ENCODE measurements at places on chromosomes 3 and 15. TPM values are rescaled to one million over a fixed set of nuclear protein-coding genes. Genes with fewer than 3 reads are reported as not detected.
A peak's percentile ranks its signal among the peaks of the same experiment; 100 is the strongest.

Gene PARP15
- total RNA-seq: not detected

Gene CLSTN2
- 4.4 TPM for total RNA-seq

Gene PPP2R3A
- 26.3 TPM for total RNA-seq

Gene ADAMTS17
- total RNA-seq: 10.3 TPM

Gene PLSCR4
- total RNA-seq: 16.8 TPM

Gene EPHB3
- 0.11 TPM for total RNA-seq

DNA sequence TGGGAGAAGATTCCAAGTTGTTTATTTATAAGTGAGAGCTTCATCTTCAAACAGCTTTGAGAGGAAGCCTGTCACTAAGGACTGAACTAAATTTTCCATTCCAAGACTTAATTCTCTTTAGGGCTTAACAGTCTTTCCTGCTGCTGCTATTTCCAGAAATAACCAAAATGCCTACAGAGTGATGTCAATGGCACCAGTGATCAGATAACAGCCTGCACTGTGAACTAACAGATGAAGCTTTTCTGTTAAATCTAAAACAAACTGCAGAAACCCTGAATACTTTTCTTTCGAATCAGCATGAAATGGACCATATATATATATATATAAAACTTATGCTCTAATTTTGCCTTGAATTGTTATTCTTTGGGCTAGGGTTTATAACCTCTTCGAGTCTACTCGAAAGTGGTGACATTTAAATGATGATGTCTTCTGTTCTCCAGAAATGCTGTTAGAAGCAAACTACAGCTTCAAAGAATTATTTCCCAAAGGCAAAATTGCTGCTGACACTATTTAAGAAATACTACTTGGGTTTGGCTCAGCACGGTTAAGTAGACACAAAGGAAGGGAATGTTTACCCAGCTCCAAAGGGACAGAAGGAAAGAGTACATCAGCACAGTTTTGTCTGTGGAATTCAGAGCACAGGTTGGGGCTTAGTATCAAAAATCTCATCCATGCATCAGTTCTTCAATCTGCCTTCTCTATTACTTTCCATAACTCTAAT lies 238.5 kb upstream of the LRRN1 start:
- no peaks in the 10 kb centered on the region for H3K27me3 ChIP-seq
- H3K36me3 ChIP-seq: no peaks in the 10 kb centered on the region
- no peak for DNase-seq
- no peaks in the 10 kb centered on the region for H3K4me1 ChIP-seq
- no peak overlapping the region for H3K27ac ChIP-seq

- no peak for DNase-seq
- H3K36me3 ChIP-seq: no peaks in the 10 kb centered on the region
- no peaks in the 10 kb centered on the region for H3K27me3 ChIP-seq
- H3K27ac ChIP-seq: no peak overlapping the region
These were observed 93.3 kb downstream of the SEMA5B start for GRCh38 chr3:122934251-122934650.

DNA sequence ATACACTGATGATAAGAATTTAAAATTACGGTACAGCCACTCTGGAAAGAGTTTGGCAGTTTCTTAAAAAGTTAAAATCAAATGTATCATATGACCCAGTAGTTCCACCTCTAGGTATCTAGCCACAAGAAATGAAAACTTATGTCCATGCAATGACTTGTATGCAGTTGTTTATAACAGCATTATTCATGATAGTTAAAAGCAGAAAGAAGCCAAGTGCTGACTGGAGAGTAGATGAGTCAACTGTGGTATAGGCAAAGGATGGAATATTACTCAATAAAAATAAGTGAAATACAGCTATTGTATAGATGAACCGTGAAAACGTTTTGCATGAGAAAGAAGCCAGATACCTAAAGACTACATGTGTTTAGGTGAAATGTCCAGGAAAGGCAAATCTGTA lies 14.8 kb downstream of the GPR87 start:
- H3K27me3 ChIP-seq: no peaks in the 10 kb centered on the region
- no peak for DNase-seq
- no peaks in the 10 kb centered on the region for H3K4me1 ChIP-seq
- no peak overlapping the region for H3K27ac ChIP-seq
- no peak overlapping the region for H3K4me3 ChIP-seq
- no peaks in the 10 kb centered on the region for H3K36me3 ChIP-seq

DNA sequence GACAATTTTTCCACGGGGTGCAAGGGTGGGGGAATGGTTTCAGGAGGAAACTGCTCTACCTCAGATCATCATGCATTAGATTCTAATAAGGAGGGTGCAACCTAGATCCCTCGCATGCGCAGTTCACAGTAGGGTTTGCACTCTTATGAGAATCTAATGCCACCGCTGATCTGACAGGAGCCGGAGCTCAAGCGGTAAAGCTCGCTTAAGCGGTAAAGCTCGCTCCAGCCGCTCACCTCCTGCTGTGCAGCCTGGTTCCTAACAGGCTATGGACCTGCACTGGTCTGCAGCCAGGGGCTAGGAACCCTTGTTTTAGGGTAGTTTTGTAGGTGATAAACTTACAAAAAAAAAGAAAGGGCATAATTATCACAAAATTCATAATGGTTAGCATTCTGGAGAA lies 53.9 kb upstream of the RYR3 start:
- DNase-seq: no peak
- H3K4me3 ChIP-seq: no peak overlapping the region
- H3K27me3 ChIP-seq: no peaks in the 10 kb centered on the region
- H3K4me1 ChIP-seq: no peaks in the 10 kb centered on the region

- no peak overlapping the region for H3K27ac ChIP-seq
- no peak overlapping the region for H3K4me3 ChIP-seq
- no peaks in the 10 kb centered on the region for H3K36me3 ChIP-seq
- no peaks in the 10 kb centered on the region for H3K27me3 ChIP-seq
- no peaks in the 10 kb centered on the region for H3K4me1 ChIP-seq
These were observed 45.7 kb downstream of the GRIP2 start for GRCh38 chr3:14494279-14494972.

DNA sequence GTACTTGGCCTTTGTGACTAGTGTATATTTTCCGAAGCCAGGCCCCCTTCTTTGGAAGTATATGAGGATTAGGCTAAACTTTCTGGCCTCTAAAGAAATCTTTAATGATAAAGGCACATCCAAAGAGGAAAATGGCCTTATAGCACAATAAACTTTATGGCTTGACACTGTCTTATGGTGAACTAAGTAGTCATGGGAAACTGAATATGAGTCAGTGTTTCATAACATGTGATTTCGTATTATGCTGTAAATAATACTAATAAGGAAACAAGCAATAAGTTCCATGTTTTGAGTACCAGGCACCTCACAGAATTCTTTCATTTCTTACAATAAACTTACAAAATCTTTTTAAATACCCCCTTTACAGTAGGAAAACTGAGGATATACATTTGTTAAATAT lies 8.2 kb downstream of the ZPLD1 start:
- H3K36me3 ChIP-seq: no peaks in the 10 kb centered on the region
- H3K27me3 ChIP-seq: no peaks in the 10 kb centered on the region
- H3K4me3 ChIP-seq: no peak overlapping the region
- no peaks in the 10 kb centered on the region for H3K4me1 ChIP-seq
- H3K27ac ChIP-seq: no peak overlapping the region

DNA sequence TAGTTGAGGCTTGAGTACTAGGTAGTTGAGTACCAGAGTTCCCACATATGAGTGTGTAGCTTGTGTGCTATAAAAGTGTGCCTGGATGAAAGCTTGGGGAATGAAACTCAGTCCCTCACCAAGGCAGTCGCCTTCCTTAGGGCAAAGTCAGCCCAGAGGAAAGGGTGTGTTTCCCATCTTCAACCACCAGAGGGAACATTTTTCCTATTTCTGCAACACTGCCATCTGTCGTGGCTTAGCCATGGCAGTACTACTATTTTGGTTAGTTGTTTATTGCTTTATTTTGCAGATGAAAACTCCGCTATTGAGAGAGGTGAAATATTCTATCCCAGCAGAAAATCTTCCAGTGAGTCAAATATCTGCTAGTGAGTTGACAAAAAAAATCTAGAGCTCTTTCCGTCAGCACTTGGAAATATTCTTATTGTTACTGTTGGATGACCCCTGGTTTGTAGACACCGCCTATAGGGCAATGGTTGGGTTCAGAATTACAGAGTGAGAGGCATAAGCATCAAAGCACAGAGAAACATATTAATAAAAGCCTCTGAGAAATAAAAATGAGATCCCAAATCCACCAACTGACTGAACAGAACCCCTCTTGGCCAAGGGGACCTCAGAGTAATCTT lies 239.9 kb downstream of the CPNE4 start:
- no peaks in the 10 kb centered on the region for H3K27me3 ChIP-seq
- H3K36me3 ChIP-seq: no peaks in the 10 kb centered on the region
- no peak overlapping the region for H3K4me3 ChIP-seq
- no peak overlapping the region for H3K27ac ChIP-seq
- no peaks in the 10 kb centered on the region for H3K4me1 ChIP-seq

GRCh38 chr15:78077871-78078210 lies 330 bp upstream of the TBC1D2B start:
- H3K4me3 ChIP-seq: peak overlapping the region; percentile 65
- DNase-seq: no peak
- H3K4me1 ChIP-seq: peaks cover 25% of the 10 kb centered on the region

- no peak for DNase-seq
- no peaks in the 10 kb centered on the region for H3K36me3 ChIP-seq
- H3K4me1 ChIP-seq: no peaks in the 10 kb centered on the region
- H3K27ac ChIP-seq: no peak overlapping the region
- no peaks in the 10 kb centered on the region for H3K27me3 ChIP-seq
These were observed 666.9 kb downstream of the MECOM start for GRCh38 chr3:168996622-168997021.

- H3K4me3 ChIP-seq: no peak overlapping the region
- no peaks in the 10 kb centered on the region for H3K36me3 ChIP-seq
- H3K27me3 ChIP-seq: no peaks in the 10 kb centered on the region
These were observed 33.3 kb downstream of the CA12 start for GRCh38 chr15:63348392-63348791.

DNA sequence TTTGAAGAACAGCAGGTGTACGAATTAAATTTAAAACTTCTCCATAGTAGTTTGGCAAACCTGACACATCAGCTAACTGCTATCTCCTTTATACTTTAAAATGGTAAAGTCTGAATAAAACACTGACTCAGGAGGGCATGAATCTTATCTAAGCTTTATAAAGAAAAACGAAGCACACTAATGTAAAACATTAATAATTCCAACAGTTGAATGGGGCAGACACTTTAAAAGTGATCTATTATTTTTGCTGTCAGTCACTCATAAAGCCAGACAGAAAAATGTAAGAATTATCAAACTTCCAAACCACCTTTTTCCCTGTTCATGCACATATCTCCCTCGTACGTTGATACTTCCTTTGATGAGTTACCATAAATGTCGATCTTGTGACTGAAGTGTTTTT lies 2.6 kb downstream of the ARF4 start:
- H3K27me3 ChIP-seq: no peaks in the 10 kb centered on the region
- peaks cover 50% of the 10 kb centered on the region for H3K4me1 ChIP-seq
- H3K27ac ChIP-seq: peak overlapping the region; percentile 98
- no peak for DNase-seq
- H3K4me3 ChIP-seq: peak overlapping the region; percentile 94

- H3K36me3 ChIP-seq: no peaks in the 10 kb centered on the region
- H3K27me3 ChIP-seq: no peaks in the 10 kb centered on the region
- H3K27ac ChIP-seq: no peak overlapping the region
- DNase-seq: no peak
- no peak overlapping the region for H3K4me3 ChIP-seq
These were observed 118.9 kb downstream of the DPH6 start for GRCh38 chr15:35427091-35427490.

GRCh38 chr15:63870487-63871209 lies 36.9 kb upstream of the HERC1 start:
- no peaks in the 10 kb centered on the region for H3K36me3 ChIP-seq
- H3K27ac ChIP-seq: no peak overlapping the region
- peaks cover 8% of the 10 kb centered on the region for H3K4me1 ChIP-seq
- no peaks in the 10 kb centered on the region for H3K27me3 ChIP-seq
- H3K4me3 ChIP-seq: no peak overlapping the region

DNA sequence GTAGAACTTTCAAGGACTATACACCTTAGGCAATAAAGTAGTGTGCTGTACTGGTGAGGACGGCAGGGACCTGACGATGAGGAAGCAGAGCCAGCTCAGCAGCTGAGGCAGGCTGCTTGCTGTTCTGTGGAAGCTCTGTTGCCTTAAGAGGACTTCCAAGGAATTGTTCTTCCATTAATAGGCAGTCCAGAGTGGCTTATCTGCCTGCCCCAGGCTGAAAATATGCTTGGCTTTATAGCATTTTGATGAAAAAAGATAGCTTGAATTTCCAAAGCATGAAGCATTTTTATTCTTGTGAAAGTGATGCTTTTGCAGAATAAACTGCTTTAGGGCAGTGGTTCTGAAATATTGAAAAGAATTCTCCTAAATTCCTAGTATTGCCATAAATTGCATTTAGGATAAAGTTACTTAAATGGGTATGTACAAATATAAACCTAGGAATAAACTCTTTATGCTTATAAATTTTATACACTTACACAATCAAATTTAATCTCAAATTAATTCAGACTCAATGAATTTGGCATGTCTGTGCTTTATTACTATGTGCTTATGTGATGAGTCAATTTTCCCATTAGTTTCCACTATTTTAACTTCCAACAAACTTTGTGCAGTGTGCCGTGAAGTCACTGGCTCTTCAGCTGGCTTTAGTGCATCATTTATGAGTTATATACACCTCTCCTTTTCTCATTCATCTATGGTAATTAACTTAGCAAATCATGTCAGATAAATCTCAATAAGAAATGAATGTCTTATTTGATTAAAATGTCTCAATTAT lies 231.0 kb upstream of the RASGRP1 start:
- no peaks in the 10 kb centered on the region for H3K27me3 ChIP-seq
- H3K4me1 ChIP-seq: no peaks in the 10 kb centered on the region
- H3K27ac ChIP-seq: no peak overlapping the region
- H3K36me3 ChIP-seq: no peaks in the 10 kb centered on the region

DNA sequence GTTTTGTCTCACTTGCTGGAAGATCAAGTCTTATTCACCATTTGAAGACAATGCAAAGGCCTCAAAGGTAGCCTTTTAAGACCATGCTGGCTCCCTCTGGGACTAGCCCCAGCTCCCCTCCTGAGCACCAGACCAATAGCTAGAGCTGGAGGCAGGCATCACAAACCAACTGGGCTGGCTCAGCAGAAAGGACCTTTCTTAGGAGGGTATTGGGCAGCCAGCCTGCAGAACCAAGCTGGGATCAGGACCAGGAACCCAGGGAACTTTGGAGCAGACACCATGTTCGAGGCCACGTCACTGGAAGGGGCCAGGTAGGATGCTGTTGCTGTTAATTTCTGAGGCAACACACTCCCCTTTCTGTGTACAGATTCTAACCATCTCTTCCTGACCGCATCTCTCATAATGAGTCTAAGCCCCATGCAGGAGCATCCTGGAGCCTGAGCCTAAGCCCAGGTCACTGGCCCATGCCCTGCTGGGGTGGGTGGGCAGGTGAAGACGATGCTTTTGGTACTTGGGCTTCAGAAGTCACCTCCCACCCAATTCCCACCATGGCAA lies 81.4 kb upstream of the KLF13 start:
- H3K36me3 ChIP-seq: no peaks in the 10 kb centered on the region
- DNase-seq: no peak
- no peak overlapping the region for H3K27ac ChIP-seq
- no peaks in the 10 kb centered on the region for H3K4me1 ChIP-seq
- no peaks in the 10 kb centered on the region for H3K27me3 ChIP-seq

DNA sequence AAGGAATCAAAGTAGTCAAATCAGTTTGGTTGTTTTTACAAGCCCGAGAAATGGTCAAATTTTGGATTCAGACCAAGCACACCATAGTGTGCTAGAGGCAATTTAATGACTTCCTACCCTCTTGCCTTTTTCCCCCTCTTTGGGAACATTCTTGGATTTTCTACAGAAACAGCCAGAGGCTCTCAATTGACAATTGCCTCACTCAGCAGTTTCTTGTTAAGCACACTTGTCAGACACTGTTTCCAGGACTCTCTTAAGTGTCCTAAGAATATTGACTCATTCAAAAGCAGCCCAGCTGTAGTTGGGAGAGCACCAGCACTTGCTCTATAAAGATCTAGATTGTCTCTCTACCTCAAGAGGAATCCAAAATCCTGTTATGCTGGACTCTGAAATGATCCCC lies 1.5 kb upstream of the SLC35G2 start:
- H3K27ac ChIP-seq: peak overlapping the region; percentile 27
- no peak for DNase-seq
- no peak overlapping the region for H3K4me3 ChIP-seq
- H3K36me3 ChIP-seq: no peaks in the 10 kb centered on the region
